ENCODE measurements at places on chromosomes 3 and 15.

GRCh38 chr15:36827824-36828223, 248.4 kb downstream of the CDIN1 start:
- DNase-seq = no peak

DNA sequence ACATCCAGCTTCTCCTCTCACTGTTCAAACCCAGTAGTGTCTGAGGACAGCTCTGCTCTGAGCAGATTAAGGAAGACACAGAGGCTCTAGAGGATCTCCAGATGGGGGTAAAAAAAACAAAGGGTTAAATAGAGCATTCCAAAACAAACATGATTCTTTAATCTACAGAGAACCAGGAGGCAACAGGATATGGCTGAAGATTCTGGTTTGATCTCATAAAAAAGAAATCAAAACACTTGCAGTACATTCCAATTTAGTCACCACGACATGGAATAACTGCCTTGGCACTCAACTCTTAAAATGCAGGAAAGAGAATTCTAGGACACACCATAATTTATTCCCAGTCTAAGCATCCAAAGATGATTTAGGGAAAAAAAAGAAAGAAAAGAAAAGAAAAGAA, 32.0 kb downstream of the TM4SF4 start:
- DNase-seq = no peak

GRCh38 chr3:185605566-185605965, 19.5 kb downstream of the SENP2 start:
- no peak for DNase-seq

DNA sequence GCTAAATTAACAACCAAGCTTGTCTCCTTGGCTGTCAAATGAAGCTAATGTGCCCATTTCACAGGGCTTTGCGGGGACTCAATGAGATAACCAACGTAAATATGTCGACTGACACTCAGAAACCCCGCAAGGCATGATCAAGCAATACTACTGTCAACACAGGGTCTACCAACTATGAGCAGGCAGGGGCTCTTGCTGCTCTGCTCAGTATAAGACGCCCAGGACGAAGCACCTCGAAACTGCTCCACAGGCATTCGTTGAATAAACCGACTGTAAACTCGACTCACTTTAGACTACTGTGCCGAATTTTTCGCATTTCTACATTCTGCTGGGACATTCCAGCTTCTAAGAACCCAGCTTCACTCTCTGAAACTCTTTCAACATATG, 55.0 kb downstream of the FEZF2 start:
- DNase-seq = no peak

GRCh38 chr15:25437777-25438600, 835 bp downstream of the UBE3A start:
- DNase-seq = no peak

GRCh38 chr3:19931180-19931692, 2.8 kb downstream of the EFHB start:
- no peak for DNase-seq

DNA sequence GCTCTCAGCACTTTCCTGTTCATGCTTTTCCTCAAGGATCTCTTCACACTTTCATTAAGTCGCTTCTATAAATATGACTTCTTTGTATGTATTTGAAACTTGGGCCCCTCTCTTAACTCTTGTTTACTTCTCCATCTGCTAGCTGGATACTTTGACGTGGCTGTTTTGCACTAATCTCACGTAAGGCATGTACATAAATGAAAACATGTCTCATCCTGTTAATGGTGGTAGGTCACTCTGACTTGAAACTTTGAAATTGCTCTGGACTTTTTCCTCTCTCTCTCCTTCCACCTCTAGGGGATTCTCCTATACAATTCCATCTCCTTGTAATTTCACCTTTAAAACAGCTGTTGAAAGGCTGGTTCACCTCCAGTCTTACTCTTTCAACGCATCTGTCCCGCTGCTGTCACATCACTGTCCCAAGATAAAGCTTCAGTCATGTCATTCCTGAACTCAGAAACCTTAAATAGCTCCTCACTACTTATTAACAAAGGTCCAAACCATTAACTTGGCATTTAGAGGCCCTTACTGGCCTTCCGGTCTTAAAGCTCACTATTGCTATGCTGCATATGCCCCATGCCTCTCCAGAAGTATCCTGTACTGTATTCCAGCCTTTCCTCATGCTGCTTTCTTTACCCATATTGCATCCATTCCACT, 1.2 kb downstream of the BLOC1S6 start:
- no peak for DNase-seq

GRCh38 chr3:14358426-14359211, 43.8 kb upstream of the SLC6A6 start:
- no peak for DNase-seq
